ENCODE measurements at places on chromosomes 3 and 15. TPM values are rescaled to one million over a fixed set of nuclear protein-coding genes. Genes with fewer than 3 reads are reported as not detected.

Gene SOX14
- not detected for total RNA-seq

Gene GOLGA6L4
- total RNA-seq = 1.7 TPM

Gene BCL2A1
- total RNA-seq = 10.2 TPM

Gene RASGRP1
- total RNA-seq = 0.58 TPM

Gene EHHADH
- total RNA-seq = 3.8 TPM

Gene TEX55
- total RNA-seq = not detected

Gene GOLGA6B
- not detected for total RNA-seq

Gene LRRC34
- total RNA-seq = not detected

Gene ACAN
- total RNA-seq = 0.88 TPM

Gene SPATA12
- 0.44 TPM for total RNA-seq

Gene ADAMTS17
- 0.13 TPM for total RNA-seq

Gene SLC6A1
- not detected for total RNA-seq

Gene SCG3
- total RNA-seq = not detected

Gene LRRC49
- total RNA-seq = 4.1 TPM

Gene MASP1
- not detected for total RNA-seq

Gene HYAL3
- total RNA-seq = 9.6 TPM

Gene CYP1A1
- 1.7 TPM for total RNA-seq

Gene IL17RB
- 0.96 TPM for total RNA-seq

Gene RTP1
- total RNA-seq = not detected

Gene DCUN1D1
- 13.7 TPM for total RNA-seq

Gene PRRT3
- total RNA-seq = 1.7 TPM

Gene GLDN
- not detected for total RNA-seq

Gene ITPKA
- 9.1 TPM for total RNA-seq

Gene TM4SF18
- 31.8 TPM for total RNA-seq

Gene SNX22
- total RNA-seq = 0.74 TPM

Gene ADCY5
- 0.57 TPM for total RNA-seq

Gene USP4
- total RNA-seq = 13.2 TPM

Gene EIF2B5
- total RNA-seq = 30.0 TPM

Gene VWA5B2
- 0.46 TPM for total RNA-seq

Gene DMXL2
- total RNA-seq = 20.3 TPM

Gene PDZRN3
- not detected for total RNA-seq

Gene PLA2G4D
- total RNA-seq = not detected

Gene ANKUB1
- not detected for total RNA-seq

Gene TGM5
- total RNA-seq = not detected

Gene CACNA2D3
- not detected for total RNA-seq

Gene EXD1
- total RNA-seq = 0.33 TPM

Gene ELL3
- total RNA-seq = 1.3 TPM

Gene CMTM8
- 13.0 TPM for total RNA-seq

Gene ECE2
- not detected for total RNA-seq

Gene DNAJA4
- not detected for total RNA-seq

Gene RHOV
- total RNA-seq = 7.3 TPM

Gene GPR27
- 2.5 TPM for total RNA-seq

Gene RSRC1
- total RNA-seq = 31.6 TPM

Gene EOMES
- 0.64 TPM for total RNA-seq

Gene COLQ
- total RNA-seq = 0.24 TPM

Gene SCAANT1
- not detected for total RNA-seq

Gene PIK3CB
- 18.9 TPM for total RNA-seq

Gene GOLGA8J
- 0.10 TPM for total RNA-seq

Gene ROPN1
- not detected for total RNA-seq

Gene CHAC1
- 10.0 TPM for total RNA-seq

Gene CHRNA7
- 5.2 TPM for total RNA-seq

Gene ACOX2
- total RNA-seq = 11.0 TPM

Gene DET1
- 5.4 TPM for total RNA-seq

Data from A549 treated with GW870086 at 1 μM for 4 hours (cell line).